Fibroblast of lung (primary cell): ENCODE measurements at places on chromosomes 16 and 17.

- DNase-seq: no peak
Observed at GRCh38 chr16:62816971-62817519, 780.8 kb upstream of the CDH8 start.

GRCh38 chr17:75146592-75146991, 7.7 kb downstream of the JPT1 start:
- peak; percentile 64 for DNase-seq

- DNase-seq: peak; percentile 52
Observed at GRCh38 chr16:72371307-72372086, 199.5 kb upstream of the PMFBP1 start.

GRCh38 chr17:35713069-35713728, 18.2 kb upstream of the RASL10B start:
- peak; percentile 80 for DNase-seq

DNA sequence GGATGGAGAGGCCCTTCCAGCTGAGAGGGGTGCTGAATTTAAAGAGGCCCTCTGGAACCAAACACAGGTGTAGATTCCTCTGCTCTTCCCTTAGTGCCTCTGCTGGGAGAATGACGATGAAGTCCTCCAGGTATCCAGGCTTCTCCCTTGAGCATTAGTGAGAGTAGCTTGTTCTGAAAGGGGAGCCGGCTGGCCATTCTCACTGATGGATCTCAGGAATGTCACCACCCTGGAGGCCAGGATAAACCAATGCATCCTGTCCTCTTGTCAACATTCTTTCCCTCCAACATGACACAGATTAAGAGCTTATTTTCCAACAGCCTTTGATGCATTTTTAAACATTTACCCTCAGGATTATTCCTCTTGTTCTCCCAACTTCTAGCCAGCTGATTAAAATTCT, 325.5 kb downstream of the CA10 start:
- no peak for DNase-seq

- DNase-seq: no peak
Observed at GRCh38 chr17:49316889-49317675, 45.0 kb downstream of the ZNF652 start.

GRCh38 chr17:42879596-42879985, 21.0 kb upstream of the G6PC1 start:
- peak; percentile 49 for DNase-seq
